ENCODE measurements at places on chromosomes 12 and 14. TPM values are rescaled to one million over a fixed set of nuclear protein-coding genes. Genes with fewer than 3 reads are reported as not detected.

DNA sequence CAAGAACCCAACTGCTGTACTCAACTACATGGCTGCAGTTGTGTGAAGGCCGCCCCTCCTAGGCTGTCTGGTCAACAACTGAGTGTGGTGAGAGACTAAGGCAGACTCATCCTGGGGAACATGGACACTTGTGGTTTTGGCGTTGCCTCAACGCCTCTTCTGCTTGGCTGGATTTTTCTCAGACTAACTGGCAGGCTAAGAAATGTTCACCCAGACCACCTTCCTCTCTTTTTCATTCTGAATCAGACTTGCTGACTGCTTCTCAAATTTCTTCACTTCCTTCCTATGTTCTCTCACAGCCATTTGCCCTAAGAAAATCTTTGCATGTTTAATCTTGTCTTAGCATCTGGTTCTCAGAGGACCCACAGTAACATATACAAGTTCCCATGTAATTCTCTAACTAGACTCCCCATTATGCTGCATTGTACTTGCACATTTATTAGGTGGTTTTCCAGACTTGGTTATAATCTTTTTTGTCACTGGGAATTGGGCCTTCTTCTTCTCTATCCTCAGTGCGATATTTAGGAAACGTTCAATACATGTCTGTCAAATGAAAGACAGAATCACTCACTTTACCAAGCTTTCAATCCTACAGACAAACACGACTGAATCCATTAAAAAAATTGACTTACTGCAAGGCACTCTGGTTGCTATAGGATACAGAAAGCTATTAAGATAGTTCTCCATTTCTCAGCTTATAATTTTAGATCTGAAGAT lies 327.6 kb downstream of the CCER1 start:
- no peak for DNase-seq

GRCh38 chr14:99064262-99064954 lies 207.6 kb downstream of the BCL11B start:
- DNase-seq, result no peak

- no peak for DNase-seq
Observed at GRCh38 chr12:71702590-71702989, 16.7 kb downstream of the TMEM19 start.

- no peak for DNase-seq
Observed at GRCh38 chr14:78232231-78233000, 62.2 kb downstream of the NRXN3 start.

DNA sequence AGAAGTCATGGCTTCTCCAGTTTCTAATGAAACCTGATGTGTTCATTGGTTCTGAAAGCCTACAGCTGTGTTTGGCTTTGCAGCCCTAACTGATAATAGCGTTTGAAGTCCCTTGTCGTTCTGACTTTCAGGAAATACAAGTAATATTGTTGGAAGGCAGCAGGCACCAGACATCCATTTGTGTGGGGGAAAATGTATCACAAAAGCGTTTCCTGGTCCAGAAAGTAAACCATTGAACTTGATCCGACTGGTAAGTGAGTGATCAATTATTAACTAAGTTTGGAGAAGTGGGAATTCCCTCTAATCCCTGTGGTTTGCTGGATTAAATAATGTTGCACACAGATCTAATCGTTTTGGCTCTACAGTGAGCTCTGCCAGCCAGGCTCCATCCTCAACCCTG lies 77.3 kb upstream of the LTA4H start:
- no peak for DNase-seq

LRRC10 gene
- not detected for total RNA-seq

DNA sequence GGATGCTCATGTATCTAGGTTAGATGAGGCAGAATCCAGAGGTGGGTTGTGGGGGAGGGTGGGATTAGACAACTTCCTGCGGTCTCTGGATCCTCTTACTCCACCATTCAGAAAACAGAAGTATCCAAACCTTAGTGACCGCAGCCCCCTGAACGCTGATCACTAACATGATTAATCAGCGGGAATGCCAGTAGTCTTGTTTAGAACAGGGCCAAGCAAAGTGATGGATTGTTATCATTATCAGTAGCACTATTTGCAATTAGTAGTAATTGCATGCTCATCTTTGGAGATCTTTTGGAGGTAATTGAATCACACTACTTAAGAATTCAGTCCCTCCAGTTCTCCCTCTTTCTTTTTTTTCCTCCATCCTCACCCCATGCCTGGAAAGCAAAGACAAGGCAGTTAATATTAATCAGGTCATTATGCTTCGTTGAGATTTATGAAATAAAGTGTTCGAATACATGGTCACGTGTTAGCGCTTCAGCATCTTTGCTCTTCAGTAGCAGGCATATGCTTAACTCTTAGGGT lies 182.8 kb upstream of the NTF3 start:
- no peak for DNase-seq

Measured in fibroblast of villous mesenchyme (primary cell).